Tibial artery (tissue), 4 donors: ENCODE measurements at places on chromosomes 2 and 18.
A peak's percentile ranks its signal among the peaks of the same experiment; 100 is the strongest.

DNA sequence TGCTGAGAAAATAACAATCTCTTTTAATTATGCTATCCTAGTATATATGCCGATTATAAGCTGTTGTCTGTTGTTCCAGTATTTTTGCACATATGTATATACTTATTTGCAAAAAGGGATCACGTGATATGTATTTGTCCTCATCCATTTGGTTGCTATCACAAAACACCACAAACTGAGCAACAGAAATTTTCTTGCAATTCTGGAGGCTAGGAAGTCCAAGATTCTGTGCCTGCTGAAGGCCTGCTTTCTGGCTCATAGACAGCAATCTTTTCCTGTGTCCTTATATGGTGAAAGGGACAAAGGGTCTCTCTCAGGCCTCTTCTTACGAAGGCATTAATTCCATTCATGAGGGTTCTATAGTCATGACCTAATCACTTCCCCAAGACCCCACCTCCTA lies 186.5 kb downstream of the LPIN1 start:
- no peak for DNase-seq

- no peak for DNase-seq
Observed at GRCh38 chr2:15517793-15518192, 43.3 kb downstream of the NBAS start.

DNA sequence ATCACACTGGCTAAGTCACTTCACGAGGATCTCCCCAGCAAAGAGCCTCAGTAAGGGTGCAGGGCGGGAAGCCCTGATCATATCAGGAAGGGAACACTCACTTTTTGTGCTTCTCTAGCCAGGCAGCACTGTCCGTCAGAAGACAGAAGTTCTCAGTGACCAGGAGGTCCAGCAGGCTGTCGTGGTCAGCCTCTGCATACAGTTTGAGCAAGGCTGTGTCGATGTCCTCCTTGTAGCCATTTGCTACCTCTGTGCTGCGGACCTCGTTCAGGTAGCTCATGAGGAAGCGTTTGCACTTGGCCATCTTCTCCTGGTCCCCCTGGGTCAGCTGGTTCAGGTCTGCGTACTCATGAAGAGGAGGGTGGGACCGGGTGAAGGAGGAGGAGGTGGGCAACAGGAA lies 38.7 kb downstream of the GPR45 start:
- no peak for DNase-seq

DNA sequence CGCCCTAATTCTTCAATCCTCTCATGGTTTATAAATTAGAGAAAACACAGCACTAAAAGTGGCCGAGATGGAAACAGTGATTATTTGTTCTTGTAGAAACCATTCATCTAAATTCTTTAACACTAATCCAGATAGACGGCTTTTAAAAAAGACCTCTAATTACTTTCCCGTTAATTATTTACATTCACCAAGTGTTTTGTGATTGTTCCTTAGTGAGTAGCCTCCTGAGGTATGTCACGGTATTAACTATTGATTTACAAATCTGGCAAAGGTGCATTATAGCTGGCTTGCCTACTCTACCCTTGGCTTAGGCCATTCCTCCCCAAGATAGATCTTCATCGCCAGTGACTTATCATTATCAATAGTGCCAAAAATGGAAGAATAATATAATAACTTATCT lies 436.4 kb upstream of the ST6GAL2 start:
- DNase-seq: no peak

DNA sequence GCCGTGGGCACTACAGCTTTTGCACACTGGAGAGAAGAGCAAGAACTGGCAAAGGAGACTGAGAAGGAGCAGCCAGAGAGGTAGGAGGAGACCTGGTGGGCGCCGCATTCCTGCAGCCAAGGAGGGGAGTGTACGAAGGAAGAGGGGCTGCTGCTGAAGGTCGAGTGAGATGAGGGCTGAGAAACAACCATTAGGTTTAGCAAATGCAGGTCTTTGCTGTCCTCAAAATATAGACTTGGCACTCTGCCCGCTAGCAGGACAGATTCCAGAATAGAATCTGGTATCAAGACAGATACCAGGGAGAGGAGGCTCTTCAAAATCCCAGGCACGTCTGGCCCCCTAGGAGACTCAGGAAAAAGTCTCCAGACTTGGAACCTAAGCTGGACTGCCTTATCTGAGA lies 83.0 kb downstream of the TGOLN2 start:
- DNase-seq: no peak

GRCh38 chr18:79512461-79513380 lies 117.0 kb downstream of the NFATC1 start:
- peak; percentile 57 for DNase-seq

- no peak for DNase-seq
Observed at GRCh38 chr18:25275412-25276001, 76.5 kb downstream of the ZNF521 start.

DNA sequence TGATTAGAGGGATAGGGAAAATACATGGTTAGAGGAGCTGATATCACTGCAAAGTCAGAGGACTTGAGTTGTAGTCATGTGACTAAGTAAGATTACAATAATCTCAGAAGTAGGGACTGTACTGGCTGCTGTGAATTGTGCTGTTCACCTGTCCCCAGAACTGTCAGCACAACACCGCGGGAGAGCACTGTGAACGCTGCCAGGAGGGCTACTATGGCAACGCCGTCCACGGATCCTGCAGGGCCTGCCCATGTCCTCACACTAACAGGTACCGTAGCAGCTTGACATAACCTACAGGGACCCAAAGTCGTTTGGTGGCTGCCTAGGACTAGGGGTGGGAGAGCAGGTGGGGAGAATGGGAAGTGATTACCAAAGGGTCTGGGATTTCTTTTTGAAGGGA lies 132.8 kb upstream of the TTC39C start:
- no peak for DNase-seq

DNA sequence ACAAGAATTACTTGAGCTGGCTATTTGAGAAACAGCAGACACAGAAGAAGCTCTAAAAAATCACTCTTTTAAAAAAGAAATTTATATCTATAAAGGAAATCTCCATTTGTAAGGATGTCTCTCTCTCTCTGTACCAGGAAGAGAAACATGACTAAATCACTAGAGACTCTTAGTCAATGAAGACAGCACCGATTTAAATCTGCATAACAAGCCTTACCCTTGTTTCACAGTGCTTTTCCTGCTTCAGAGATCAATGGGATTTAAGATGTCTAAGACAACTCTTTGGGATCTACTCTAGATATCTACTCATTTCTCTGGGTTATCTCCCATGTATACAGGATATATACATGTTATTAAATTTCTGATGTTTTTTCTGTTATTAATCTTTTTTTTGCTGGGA lies 359.2 kb upstream of the RND3 start:
- no peak for DNase-seq

DNA sequence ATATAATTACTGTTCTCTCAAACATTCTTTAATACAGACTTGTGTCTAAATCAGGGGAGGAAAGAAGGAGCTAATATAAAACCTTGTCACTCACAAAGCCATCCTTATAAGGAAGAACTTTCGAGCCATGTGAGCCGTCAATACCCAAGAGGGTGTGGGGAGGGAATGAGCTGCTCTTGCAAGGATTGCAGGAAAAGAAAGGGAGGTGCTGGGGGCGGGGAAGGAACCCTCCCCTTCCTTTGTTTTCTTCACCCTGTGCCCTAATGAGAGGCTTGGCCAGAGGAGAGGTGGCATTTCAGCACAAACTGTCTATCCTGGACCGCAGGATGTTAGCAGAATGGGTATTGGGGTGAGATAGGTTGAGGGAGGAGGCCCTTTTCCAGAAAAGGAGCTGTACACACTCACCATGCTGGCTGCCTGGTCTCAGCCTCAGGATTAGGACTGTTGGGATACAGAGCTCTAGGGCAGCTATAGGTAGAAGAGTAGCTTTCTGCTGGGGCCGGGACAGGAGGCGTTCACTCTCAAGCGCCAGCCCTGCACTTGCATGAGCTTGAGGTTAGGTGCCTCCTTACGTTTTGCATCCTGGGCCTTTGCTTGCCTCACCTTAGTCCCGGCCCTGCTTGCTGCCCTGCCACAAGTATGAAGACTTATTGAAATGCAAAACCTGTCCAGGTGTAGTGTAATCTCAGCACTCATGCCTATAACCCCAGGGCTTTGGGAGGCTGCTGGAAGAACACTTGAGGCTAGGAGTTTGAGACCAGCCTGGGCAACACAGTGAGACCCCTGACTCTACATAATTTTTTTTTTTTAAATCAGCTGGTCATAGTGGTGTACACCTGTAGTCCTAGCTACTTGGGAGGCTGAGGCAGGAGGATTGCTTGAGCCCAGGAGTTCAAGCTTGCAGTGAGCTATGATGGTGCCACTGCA lies 190.5 kb downstream of the LOXHD1 start:
- no peak for DNase-seq

- DNase-seq: no peak
Observed at GRCh38 chr2:131168538-131168937, 40.8 kb upstream of the POTEE start.

GRCh38 chr18:42155024-42155423 lies 200.0 kb downstream of the PIK3C3 start:
- no peak for DNase-seq

- no peak for DNase-seq
Observed at GRCh38 chr2:25521126-25521525, 152.3 kb downstream of the DTNB start.

GRCh38 chr2:230443541-230443940 lies 27.5 kb downstream of the SP100 start:
- DNase-seq: no peak

DNA sequence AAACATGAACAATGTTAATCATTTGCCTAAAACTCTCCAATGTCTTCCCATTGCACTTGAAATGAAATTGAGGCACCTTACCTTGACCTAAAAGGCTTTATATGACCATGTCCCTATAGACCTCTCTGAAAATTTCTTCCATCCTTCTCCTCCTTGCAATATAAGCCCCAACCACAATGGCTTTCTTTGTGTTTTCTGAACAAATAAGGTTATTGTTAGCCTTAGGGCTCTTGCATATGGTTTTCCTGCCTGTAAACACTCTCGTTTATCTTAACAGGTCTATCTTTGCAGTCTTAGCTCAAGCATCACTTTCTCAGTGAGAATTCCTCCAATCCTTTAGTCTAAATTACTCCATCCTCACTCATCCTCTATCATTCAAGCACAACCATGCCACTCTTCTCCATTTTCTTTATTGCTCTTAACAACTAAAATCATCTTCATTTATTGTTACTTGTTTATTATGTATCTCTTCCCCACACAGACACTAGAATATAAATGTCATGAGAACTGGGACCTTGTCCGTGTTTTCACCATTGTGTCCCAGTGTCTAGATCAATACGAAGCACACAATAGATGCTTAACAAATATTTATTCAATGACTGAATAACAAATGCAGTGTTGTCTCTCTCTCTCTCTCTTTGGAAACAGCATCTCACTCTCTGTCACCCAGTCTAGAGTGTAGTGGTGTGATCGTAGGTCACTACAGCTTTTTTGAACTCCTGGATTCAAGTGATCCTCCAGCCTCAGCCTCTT lies 129.3 kb downstream of the RDH14 start:
- DNase-seq: no peak

DNA sequence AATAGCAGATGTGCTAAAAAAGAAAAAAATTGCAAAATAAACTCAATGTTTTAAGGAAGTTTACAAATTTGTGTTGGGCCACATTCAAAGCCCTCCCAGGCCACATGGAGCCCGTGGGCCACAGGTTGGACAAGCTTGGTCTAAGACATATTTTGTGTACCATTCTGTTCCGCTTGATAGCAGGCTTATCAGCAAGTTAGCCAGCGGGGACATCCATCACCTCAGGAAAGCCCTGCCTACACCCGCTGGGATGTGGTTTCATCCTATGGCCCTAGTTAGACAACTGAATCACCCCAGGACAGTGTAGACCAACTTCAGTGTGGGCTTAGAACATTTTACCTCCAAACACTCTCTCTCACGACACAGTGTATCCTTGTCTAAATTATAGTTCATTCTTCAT lies 32.6 kb downstream of the CD8B2 start:
- DNase-seq: no peak

DNA sequence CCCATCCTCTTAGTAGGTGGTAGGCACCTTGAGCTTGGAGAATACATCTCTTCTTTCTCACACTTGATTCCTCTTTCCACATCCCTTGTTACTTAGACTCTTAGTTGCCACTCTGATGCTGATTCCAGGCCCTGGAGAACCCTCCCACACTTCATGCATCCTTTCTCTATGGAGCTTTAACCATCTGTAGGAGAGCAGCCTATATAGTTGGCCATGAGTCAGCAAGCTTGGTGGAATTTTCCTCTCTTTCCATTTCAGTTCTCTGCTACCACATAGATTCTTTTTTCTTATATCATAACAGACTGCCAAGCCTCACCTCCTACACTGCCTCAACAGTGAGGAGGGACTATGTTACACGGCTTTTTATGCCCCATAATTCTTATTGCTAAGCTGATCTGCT lies 851.6 kb upstream of the CDH2 start:
- DNase-seq: no peak

GRCh38 chr18:33350256-33350655 lies 90.3 kb downstream of the CCDC178 start:
- DNase-seq: no peak

DNA sequence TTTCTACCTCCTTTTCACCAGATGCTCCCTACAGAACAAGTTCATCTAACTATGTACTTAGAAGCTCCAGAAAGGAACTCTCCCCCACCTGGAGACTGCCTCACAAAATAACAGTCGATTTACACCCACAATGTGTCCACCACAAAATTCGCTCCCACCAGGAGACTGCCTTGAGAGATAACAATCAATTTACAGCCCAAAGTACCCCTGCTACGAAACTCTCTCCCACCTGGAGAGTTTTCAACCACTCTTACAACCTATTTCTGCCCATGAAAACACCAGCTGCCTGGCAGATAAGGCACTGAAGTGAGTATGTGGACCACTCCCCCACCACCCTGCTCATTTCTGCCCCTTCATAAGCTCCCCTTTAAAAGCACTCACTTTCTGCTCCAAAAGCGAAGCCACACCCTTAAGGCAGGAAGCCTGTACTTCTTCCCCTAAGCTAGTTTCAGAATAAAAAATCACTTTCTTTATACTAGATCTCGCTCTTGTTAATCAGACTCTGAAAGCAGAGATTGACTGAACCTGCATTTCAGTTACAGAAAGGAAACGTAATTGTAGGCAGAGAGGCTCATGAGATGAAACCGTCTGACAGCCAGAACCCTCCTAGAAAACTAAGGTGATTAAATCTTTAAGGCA lies 94.4 kb upstream of the RBBP8 start:
- no peak for DNase-seq
